ENCODE measurements at places on chromosomes 5 and 9.

DNA sequence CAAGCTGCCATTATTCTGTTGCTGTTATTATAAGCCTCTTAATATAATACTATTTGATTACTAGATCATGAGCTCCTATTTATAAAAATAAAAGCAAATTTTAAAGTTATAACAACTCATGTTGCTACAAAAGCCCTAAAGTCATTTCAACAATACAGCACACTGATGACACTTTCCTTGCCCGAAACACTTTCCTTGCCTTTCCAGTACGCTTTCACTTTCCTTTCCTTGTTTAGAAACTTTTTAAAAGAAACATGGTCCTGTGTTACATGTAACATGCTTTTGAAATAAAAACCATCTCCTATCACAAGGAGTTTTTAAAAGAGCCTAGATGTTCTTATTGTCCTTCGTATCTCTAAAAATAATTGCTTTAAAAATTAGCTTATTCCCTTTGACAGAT is 688.4 kb downstream of the PTPRD start:
- DNase-seq: no peak

GRCh38 chr9:136687721-136688223 is 515 bp upstream of the AGPAT2 start:
- no peak for DNase-seq

DNA sequence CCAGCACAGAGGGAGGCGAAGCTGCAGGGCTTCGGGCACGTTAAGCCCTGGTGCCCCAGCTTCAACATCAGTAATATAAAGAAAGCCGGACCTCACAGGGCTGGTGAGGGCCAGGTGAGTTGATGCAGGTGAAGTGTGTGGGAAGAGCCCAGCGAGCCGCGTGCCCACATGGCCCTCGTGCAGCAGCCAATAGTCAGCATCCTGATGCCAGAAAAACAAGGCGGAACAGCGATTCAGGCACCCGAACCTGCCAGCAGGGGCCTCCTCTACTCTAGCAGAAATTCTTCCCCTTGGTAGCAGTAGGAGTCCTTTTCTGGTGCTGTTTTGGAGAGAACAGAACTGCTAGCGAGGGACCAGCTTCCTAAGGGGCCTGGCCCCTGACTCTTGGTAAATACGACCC is 7.8 kb downstream of the MED10 start:
- no peak for DNase-seq

DNA sequence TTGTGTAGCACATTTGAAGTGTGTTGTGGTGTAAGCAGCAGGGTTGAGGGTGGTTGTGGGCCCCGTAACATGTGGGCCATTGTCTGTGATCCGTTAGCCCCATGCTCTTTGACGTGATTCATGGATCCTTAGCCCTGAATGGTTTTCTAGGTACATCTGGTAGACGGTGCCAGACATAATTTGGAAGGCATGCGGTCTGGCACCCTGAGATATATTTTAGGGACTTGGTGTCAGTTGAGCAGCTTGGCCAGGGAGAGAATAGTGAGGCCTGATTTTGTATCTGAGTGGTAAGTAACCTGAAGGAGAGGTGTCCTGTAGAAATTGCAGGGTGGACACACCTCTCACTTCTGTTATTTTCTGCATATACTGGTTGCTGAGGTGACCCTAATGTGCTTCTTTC is 10.9 kb downstream of the SH3GL2 start:
- DNase-seq: no peak

GRCh38 chr9:137397675-137398423 is 25.1 kb downstream of the EXD3 start:
- DNase-seq: no peak

GRCh38 chr5:159412284-159413046 is 82.2 kb upstream of the IL12B start:
- DNase-seq: peak; percentile 88

DNA sequence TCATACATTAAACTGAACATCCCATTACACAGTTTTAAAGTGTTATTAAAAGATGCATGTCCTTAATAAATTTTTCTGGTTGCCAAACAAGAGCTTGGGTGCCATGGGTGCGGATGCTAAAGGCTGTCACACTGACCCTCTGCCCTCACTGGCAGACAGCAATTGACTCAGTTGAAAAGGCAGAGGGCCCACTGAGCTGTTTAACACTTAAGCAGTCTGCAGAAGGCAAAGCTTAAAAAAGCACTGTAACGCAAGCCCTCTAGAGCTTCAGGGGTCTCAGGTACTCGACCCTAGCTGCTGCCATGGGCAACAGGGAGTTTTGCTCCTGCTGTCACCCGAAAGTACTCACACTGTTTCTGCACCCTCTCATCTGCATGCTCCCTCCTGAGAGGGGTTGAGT is 726.4 kb upstream of the TYRP1 start:
- DNase-seq: no peak

DNA sequence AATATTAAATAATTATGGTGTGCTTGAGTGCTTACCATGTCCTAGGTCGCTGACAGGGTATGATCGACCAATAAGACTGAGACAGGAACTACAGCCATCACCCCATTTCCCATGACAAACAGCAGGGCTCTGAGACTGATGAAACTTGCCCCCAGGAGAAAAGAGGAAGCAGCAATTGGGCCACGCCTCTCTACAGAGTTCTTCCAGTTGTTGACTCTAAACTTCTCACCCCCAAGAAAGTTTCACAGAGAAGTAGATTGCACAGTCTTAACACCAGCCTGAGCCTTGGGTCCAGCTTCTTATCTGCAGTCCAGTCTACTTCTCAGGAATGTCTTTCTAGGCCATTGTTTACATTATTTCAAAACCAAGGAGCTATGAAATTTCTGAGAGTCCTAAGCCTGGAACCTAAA is 182.2 kb upstream of the ANKRD55 start:
- no peak for DNase-seq

GRCh38 chr9:135373151-135373685 is 106.4 kb upstream of the PPP1R26 start:
- DNase-seq: no peak

DNA sequence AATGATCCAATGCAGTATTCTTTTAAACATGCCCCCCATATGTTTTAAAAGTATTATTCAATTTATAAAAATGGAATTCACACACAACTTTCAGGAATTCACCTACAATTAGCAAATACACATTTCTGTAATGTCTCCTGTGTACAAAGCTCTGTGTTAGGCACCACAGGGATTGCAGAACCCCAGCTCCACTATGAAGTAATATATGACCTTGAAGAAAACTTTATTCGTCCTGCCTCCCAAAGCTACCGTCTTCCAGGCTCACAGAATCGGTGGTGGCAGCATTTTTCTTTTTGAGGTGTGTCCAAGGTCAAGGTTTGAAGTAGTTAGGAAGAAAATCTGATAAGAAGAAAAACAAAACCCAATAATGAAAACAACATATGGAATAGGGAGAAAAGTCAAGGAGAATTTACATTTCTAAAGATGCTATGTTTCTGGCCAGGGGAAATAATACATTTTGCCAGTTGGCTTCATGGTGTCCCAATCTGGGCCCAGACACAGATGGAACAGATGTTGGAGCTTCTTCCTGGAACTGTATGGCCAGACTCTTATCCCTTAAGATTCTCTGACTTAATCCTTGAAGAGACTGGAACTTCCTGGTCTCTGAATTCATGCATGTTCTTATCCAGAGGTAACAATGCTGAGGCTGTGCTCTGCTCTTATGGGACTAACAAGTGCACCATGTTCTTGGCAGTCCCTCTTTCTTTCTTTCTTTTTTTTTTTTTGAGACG is 22.0 kb upstream of the LVRN start:
- DNase-seq: no peak

All from NK-92 treated with Interleukin-12 subunit alpha and Interleukin-12 subunit beta, amount 100 ng/mL, for 24 hours (cell line).